Activated CD4-positive, alpha-beta T cell treated with anti-CD3 and anti-CD28 coated beads for 36 hours (primary cell): ENCODE measurements at places on chromosomes 2 and 18.

- no peak for DNase-seq
Measured at GRCh38 chr2:235045336-235045972, 93.6 kb downstream of the SH3BP4 start.

DNA sequence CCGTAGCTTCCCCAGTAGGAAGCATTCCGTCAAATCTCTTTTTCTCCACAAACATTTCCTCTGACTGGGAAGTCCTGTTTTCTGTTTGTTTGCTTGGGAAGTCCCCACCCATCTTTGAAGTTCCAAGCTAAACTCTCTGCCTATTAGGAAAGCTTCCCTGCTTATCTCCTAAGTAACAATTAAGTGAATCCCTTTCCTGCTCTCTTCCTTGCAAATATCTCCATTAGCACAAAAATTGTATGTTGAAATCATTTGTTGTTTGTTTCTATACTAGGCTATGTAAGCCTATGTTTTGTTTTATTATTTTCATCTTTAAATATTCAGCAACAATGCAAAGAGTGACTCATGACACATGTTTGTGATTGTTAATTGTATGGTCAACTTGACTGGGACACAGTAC, 812.6 kb upstream of the LRATD1 start:
- DNase-seq, result no peak

DNA sequence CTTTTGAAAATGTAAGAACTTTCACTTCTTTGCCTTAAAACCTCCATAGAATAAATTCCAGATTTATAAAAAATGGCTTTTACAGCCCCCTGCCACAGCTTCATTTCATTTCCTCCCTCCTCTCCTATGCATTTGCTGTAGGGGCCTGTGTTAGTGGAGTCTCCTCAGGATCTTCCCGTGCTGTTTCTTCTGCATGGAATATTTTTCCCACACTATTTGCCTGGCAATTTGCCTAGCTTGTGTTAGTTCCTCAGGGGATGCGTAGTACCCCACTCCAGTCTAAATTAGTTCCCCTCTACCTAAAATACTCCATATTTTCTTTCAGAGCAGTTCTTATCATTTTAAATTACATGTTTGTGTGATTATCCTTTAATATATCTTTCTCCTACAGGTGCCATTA, 262.2 kb downstream of the PLCL1 start:
- DNase-seq, result no peak

GRCh38 chr2:10446631-10447030, 1.5 kb downstream of the ODC1 start:
- DNase-seq, result no peak

DNA sequence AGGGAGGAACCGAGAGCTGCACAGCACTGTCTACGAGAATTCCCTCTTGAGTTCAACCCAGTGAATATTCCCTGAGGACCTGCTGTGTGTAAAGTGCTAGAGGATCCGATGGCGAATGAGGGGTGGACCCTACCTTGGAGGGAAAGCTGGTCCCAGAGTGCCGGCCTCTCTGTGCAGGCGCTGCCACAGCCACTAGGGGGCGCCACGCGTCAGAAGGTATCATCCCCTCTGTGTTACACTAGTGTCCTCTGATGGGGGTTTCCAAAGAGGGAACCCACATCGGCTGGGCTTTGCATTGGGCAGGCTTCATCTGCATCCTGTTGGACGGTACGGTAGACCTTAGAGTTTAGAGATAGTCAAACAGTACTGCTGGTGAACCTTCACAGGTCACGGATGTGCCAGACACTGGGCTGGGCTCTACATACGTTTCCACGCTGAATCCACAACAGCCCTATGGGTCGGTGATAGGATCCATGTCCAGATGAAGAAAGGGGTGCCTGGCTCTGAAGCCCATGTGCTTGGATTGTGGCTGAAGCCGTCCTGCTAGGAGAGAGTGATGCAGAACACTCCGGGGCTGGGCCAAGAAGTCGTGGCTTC, 39.0 kb downstream of the COA5 start:
- peak; percentile 86 for DNase-seq

- DNase-seq, result no peak
Measured at GRCh38 chr2:230715201-230715600, 2.6 kb downstream of the CAB39 start.

- no peak for DNase-seq
Measured at GRCh38 chr2:38797250-38797676, 19.3 kb downstream of the GEMIN6 start.

GRCh38 chr2:3464401-3465005, 54.8 kb downstream of the ADI1 start:
- no peak for DNase-seq

- peak; percentile 22 for DNase-seq
Measured at GRCh38 chr2:144456680-144457079, 63.2 kb downstream of the ZEB2 start.

DNA sequence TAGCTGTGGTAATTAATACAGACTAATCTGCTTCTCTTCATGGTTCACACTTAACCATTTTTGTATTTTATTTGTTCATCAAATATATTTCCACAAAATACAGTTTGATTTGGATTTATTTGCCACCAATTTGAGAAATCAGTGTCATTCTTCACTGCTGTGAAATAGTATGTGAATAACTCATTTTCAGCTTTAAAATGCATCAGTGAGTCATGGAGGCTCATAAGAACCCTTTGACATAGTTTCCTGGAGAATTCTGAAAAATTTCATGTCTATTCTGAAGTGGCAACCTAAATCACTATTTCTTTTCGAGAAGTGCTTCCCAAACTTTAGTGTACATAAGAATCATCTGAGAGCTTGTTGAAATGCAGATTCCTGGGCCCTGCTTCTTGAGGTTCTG, 1026.7 kb upstream of the ACVR2A start:
- DNase-seq, result no peak
